ENCODE measurements at places on chromosomes 4 and X.

GRCh38 chr4:2662598-2662997 is 93.5 kb downstream of the TNIP2 start:
- no peak for DNase-seq

DNA sequence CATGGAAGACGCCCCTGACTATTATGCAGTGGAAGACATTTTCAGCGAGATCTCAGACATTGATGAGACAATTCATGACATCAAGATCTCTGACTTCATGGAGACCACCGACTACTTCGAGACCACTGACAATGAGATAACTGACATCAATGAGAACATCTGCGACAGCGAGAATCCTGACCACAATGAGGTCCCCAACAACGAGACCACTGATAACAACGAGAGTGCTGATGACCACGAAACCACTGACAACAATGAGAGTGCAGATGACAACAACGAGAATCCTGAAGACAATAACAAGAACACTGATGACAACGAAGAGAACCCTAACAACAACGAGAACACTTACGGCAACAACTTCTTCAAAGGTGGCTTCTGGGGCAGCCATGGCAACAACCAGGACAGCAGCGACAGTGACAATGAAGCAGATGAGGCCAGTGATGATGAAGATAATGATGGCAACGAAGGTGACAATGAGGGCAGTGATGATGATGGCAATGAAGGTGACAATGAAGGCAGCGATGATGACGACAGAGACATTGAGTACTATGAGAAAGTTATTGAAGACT is 3.6 kb downstream of the TSPYL2 start:
- DNase-seq, result no peak

DNA sequence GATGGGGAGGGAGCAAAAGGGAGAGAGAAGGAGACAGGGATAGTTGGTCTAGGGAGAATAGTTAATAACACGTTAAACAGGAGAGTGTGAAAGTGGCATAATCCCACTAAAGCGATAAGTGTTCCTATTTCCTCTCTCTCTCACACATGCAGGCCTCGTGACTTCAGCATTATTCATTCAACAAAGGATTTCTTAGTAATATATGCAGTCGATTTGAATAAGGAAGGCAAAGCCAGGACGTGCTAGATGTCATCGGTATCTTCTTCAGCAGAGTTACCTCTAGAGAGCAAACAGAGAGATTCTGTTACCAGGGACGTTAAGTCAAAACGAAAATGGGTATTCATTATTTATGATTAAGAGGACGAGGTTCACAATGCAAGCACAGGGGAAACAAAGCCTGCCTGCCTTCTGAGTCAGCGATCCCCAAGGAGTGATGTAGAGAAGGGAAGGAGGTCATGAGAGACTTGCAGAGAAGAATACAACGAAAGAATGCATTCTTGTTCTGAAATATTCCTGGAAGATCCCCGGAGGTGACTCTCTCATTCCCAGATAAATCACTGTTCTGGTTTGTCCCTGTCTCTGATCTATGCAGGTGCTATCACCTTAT is 1048.4 kb downstream of the NLGN4X start:
- no peak for DNase-seq

DNA sequence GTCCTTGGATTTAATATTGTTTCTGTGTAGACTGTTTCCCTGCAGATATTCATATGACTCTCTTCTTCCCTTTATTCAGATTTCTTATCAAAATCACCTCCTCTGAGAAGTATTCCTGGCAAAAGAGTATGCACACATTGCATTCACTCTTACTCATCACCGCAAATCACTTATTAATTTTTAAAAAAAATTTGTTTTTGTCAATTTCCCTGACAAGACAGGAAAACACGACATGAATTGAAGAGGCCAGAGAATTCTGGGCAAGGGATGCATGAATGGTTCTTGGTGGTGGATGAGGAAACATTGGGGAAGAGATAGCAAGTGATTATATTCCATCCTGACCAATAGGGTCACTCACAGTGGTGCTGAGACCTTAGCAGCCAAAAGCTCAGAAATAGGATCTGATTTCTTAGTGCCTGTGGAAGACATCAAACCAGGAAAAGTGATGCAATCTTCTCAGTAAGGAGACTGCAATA is 522.5 kb upstream of the AGA start:
- DNase-seq, result no peak

GRCh38 chrX:22037911-22038537 is 5.9 kb downstream of the PHEX start:
- no peak for DNase-seq

GRCh38 chr4:5127556-5127955 is 76.3 kb downstream of the STK32B start:
- no peak for DNase-seq

GRCh38 chr4:52572936-52573485 is 86.1 kb downstream of the USP46 start:
- DNase-seq, result no peak

DNA sequence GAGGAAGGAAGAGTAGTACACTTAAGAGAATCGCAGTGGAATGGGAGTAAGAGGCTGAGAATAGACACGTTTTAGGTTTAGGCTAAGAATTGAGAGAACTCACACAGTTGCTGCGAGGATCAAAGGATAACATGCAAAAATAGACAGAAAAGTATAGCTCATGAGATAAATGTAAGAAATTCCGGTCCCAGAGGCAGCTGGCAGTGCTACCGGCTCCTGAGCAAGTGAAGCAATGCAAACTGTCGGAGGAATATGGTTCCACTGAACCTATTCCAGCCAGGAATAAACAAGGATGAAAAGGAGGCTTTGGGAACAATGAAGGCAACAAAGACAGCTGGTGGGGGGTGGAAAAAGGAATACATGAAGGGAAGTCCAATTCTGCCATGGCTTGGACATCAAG is 191.8 kb downstream of the QDPR start:
- no peak for DNase-seq

DNA sequence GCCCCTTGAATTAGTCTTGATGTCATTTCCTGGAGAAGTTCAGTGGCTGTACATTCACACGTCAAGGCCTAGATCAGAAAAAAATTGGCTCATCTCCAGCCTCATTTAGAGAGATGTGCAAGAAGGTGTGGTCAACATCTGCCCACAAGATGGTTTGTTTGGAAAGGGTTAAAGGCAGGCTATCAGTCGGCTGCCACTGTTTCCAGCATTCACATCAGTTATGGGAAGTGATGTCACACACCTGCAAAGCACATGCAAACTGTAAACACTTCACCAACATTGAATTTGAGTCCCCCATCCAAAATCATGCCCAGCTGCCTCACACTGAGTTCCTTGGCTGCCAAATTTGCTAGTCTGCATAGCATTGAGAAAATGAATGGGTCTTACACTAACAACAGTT is 498.3 kb upstream of the INTU start:
- DNase-seq, result no peak

- DNase-seq, result no peak
Measured at GRCh38 chr4:77471821-77472495, 133.7 kb upstream of the CXCL13 start.

DNA sequence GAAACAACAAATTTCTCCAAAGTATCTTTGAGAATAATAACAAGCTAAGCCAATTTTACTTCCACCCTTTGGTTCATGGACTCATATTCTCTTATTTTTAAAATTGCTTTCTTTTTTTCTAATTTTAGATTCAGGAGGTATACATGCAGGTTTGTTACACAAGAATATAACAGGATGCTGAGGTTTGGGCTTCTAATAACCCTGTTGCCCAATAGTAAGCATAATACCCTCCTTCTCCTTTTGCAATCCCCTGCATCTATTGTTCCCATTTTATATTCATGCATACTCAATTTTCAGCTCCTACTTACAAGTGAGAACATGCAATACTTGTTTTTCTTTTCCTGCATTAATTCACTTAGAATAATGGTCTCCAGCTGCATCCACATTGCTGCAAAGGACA is 202.3 kb upstream of the FSTL5 start:
- DNase-seq, result no peak

DNA sequence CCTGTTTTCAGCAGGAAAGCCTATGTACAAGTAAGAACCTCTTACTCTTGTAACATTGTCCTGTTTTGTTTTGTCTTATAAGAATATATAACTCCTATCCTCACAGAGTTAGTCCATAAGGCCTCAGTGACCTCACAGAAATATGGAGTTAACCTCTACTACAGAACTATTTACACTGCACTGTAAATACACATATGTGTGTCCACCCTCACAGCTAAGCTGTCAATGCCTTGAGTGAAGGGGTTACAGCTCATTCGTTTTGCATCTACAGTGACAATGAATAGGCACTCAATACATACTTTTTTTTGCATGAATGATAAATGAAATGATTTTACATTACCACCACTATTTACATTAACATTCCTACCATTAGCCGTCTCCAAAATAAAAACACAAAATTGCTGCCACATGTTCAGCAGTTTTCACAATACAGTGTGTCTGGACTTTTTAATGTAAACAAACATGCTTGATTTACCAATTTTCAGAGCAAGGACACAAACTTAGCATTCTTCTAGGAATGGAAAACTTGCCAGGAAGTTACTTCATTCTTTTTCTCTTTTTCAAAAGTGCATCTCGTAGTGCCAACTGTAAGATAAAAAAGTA is 9.5 kb upstream of the NAAA start:
- DNase-seq, result no peak

DNA sequence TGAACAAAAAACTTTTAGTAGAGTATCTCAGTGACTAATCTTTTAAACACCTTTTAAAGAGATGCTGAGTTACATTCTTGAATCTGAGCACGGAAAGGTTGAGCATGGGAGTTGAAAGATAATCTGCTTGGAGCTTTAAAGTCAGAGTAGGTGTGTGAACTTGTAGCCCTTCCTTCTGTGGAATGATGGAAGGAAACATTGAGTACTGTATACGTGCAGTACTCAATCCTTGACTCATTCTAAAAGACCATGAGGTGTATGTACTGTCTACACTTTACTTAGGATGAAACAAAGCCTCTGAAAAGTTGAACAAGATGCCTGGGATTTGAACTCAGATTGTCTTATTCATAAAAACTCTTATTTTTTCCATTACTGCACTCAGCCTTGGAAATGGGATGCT is 3.4 kb downstream of the ENOPH1 start:
- DNase-seq, result no peak

DNA sequence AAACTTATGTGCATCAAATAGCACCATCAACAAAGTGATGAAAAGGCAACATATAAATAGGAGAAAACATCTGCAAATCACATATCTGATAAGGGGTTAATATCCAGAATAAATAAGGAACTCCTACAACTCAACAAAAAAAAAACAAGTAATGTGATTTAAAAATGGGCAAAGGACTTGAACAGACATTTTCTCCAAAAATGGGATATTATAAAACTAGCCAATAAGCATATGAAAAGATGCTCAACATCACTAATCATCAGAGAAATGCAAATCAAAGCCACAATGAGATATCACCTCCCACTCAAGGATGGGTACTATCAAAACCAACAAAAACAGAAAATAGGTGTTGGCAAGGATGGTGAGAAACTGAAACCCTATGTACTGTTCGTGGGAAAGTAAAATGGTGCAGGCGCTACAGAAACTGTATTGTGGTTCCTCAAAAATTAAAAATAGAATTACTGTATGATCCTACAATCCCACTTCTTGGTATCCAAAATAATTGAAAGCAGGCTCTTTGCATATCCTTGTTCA is 2.4 kb downstream of the DNAJB14 start:
- DNase-seq, result no peak

- DNase-seq, result no peak
Measured at GRCh38 chr4:124053872-124054538, 657.4 kb downstream of the SPRY1 start.

DNA sequence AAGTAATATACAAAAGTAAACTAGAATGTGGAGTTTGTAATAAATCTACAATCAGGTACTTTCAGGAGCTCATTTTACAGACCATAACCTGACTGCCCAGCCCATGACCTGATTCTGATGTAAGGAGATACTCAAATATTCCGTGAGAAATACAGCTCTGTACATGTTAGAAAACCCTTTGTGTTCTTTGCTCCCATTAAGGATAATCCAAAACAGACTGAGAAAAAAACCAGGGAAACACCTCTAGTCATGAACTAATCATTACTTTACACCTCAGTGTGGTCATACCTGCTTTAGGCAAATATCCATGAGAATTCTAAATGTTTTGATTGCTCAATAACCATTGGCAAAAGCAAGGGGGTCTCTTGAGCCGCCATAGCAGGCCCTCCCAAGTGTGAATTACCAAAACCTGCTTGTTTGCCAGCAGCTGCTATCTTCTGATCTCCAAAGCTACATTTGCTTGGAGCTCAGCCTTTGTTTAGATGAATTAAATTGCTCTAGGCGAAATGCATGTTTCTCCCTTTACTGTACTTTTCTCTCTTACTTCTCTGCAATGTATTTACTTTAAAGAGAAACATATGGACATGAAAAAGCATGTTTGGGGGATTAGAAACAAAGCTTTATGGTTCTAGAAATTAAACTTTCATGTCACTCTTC is 79.1 kb downstream of the ANKRD50 start:
- no peak for DNase-seq

DNA sequence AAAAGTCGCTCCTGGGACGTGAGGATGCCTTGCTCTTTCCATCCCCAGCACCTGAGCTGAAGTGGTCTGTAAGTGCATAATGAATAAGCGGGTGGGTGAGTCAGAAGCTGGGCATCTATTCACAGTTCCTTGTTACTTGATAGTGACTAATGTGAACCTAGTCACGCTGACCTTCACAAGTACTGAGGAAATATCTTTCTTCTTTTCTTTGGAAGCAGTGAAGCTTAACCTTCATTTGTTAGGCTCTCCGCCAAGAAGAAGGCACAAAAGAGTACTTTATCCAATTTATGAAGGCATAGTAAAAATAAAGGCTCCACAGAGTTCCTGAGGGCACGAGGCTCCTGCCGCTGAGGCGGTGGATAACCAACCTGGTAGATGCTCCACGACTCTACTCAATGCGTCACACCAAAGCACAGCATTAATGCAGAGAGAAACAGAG is 475.7 kb upstream of the SLIT2 start:
- DNase-seq, result no peak

DNA sequence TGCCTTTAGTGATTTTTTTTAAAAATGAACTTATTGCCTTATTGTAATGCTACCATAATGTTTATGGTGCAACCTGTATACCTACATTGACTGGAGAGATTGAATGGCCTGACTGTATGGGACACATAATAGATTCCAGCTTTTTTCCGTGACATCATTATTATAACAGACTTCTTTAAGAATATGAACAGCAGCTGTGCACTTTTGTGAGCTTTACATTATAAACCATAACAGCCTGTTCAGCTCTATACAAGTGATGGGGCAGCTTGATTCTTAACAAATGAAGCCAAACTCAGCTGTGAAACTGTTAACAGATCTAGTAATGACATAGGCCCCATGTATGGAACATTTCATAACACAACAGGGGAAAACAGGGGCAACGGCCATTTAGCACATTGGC is 187.0 kb downstream of the BMPR1B start:
- DNase-seq, result no peak

GRCh38 chr4:114078636-114079035 is 99.2 kb upstream of the ARSJ start:
- DNase-seq, result no peak

- no peak for DNase-seq
Measured at GRCh38 chrX:85504381-85504780, 124.9 kb upstream of the POF1B start.

GRCh38 chr4:7003879-7004240 is 39.3 kb upstream of the TADA2B start:
- DNase-seq, result no peak

- DNase-seq, result no peak
Measured at GRCh38 chrX:37872303-37872655, 24.9 kb upstream of the DYNLT3 start.
